ELR (cell line): ENCODE measurements at places on chromosomes 2 and 18.

DNA sequence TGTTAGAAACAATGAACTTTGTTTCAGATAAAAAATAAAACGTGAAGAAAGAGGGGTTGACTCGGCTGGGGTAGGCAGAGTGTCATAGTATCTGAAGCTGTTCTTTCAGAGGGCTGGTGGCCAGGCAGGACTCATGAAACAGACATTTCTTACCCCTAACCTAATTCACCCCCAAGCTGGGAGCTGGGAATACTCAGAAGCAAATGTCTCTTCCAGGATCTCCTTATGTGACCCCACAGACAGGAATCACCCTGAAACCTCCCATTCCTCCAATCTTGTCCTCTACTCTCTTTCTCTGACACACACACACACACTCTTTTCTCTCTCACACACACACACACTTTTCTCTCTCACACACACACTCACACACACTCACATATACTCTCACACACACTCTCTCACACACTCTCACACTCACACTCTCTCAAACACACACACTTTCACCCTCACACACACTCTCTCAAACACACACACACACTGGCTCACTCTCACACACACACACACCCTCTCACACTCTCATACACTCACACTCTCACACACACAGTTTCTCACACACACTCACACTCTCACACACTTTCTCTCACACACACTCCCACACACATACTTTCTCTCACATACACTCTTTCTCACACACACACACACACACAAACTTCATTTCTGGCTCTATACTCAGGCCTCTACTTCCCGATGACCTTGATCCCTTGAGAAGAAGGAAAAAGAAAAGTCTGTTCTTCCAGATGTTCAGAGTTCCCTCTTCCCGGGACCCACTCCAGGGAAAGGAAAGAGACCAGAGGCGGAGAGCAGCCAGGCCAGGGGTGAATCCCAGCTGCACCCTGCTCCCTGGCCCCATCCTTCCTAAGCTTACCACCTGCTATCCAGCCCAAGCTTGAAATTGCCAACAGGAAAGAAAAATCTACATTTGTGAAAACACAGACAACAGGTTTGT lies 167.7 kb downstream of the TXNL1 start:
- DNase-seq = no peak

DNA sequence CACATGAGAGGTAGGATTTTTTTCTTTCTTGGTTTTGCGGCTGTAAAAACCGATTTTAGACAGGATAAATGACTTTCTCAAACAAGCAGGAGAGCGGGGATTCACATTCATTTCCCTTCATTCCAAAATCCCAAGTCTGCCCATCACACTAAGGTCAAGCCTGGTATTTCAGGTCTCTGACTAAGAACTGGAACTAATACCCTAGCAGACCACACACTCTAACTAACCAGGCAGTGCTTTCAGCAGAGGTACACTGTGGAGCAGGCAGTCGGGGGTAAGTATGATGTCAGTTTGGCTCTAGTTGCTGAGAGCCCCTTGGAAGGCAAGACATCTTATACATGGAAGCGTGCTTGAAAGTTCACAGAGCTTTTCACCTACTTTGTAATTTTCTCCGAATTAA lies 128.1 kb upstream of the LHCGR start:
- DNase-seq = no peak

GRCh38 chr18:48667276-48668254 lies 128.7 kb downstream of the CTIF start:
- DNase-seq = peak; percentile 43

GRCh38 chr18:21277578-21277977 lies 35.5 kb downstream of the GREB1L start:
- no peak for DNase-seq
